ENCODE measurements at places on chromosomes 13 and 19.

DNA sequence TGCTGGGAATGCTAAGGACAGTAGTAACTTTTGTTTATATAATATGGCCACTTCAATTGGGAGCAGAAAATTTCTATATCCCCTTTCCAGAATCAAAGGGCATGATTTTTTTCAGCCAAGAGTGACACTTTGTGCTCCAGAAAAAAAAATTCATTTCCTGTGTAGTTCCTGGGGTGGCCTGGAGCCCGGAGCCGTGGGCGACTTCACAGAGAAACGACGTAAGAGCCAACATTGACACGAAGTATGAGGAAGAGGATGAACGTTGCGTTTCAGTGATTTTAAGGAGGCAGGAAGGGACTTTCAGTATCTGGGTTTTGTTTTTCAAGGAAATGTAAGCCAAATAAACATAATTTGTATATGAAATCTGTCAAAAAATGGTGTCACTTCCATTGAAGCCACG is 187.6 kb downstream of the STK24 start:
- no peak for DNase-seq

GRCh38 chr13:47139519-47139918 is 242.7 kb upstream of the HTR2A start:
- DNase-seq: no peak

- DNase-seq: no peak
These were observed 82.4 kb upstream of the IRS2 start for GRCh38 chr13:109868578-109869311.

- DNase-seq: no peak
These were observed 202.9 kb downstream of the USP12 start for GRCh38 chr13:26968431-26969341.

DNA sequence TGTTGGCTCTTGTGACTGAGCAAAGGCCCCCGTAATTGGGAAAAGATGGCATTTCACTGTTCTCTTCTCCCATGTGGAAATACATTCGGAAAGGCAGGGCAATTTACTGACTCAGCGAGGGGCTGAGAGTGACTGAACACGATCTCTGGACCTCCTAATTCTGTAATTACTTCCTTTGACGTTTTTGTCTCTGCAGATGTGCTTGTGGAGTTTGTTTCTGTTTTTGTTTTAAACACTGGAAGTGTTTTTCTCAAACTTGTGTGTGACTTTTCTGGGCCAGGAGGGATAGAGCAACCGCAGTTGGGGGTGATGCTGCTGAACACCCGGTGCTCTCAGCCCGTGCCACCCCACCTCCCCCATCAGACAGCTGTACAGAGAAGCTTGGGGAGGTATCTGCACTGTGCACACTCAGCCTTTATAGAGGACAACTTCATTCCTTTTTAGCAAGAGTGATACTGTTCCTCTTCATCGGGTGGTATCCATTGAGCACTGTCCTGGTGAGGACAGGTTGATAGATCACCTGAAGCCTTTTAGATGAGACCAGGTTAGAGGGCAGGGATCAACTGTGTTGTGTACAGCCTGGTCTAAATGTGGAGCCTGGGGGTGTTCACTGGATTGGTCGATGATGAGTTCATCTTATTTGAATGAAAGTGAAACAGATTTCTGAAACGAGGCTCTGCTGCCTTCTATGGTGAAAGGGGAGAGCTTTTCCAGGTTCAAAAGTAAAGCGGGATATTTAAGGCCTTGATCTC is 117.4 kb downstream of the ESD start:
- peak; percentile 70 for DNase-seq

DNA sequence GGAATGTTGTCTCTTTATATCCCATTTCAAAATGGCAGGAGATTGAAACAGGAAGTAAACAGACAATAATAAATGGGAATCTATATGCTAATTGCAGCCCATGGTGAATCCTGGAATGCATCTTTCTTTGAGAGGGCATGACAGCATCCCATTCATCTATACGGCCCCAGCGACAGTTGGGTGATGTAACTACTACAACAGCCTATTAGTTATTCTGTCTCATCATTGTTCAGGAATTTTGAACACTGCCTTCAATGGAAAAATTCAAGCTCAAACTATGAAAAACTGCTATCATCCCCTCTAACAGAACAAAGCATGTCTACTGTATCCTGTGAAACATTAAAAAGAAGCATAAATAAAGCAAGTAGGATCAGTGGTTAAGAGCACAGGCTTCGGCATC is 262.1 kb downstream of the DCT start:
- DNase-seq: peak; percentile 31

- DNase-seq: no peak
These were observed 27.5 kb downstream of the ZNF266 start for GRCh38 chr19:9407827-9408226.

- DNase-seq: no peak
These were observed 181.3 kb downstream of the KDM4B start for GRCh38 chr19:5149932-5150901.

- DNase-seq: no peak
These were observed 20.0 kb upstream of the GPR18 start for GRCh38 chr13:99278200-99278599.

GRCh38 chr13:109476001-109476400 is 310.4 kb downstream of the IRS2 start:
- no peak for DNase-seq

- peak; percentile 44 for DNase-seq
These were observed 126.0 kb downstream of the PCCA start for GRCh38 chr13:100214886-100215285.

- DNase-seq: no peak
These were observed 10.0 kb downstream of the LRFN3 start for GRCh38 chr19:35946203-35946602.

- peak; percentile 24 for DNase-seq
These were observed at the start of gene C5AR2 for GRCh38 chr19:47331931-47332547. Gene C5AR2, plus strand, starts transcription at chr19:47332175. Its CDS starts 8,625 bp downstream, at chr19:47340800.

GRCh38 chr13:50078895-50079654 is 63.8 kb downstream of the KCNRG start:
- no peak for DNase-seq

DNA sequence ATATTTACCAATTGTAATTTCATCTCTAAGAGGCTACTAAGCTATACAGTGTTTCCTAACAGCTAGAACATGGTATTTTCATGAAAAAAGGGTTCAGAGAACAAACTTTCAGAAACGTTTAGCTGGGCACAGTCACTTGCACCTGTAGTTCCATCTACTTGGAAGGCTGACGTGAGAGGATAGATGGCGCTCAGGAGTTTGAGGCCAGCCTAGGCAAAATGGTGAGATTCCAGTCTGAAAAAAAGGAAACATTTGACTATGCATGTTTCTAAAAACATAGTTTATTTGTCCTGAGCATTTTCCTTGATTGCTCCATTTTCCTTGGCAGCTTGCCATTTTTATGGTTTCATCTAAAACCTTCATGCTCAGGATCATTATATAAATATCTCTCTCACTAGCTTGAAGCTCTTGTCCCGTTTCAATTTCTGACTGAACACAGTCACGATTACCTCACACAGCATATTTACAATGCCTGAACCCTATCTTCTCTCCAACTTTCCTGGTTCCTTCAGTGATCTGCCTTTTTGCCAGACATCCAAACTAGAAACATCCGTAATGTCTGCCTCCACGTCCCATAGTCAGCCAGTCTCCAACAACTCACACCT is 200.8 kb downstream of the RGCC start:
- peak; percentile 51 for DNase-seq

GRCh38 chr13:41224113-41225110 is 30.0 kb upstream of the KBTBD7 start:
- DNase-seq: peak; percentile 88

- DNase-seq: no peak
These were observed 3.5 kb upstream of the ZNF787 start for GRCh38 chr19:56124578-56124977.

DNA sequence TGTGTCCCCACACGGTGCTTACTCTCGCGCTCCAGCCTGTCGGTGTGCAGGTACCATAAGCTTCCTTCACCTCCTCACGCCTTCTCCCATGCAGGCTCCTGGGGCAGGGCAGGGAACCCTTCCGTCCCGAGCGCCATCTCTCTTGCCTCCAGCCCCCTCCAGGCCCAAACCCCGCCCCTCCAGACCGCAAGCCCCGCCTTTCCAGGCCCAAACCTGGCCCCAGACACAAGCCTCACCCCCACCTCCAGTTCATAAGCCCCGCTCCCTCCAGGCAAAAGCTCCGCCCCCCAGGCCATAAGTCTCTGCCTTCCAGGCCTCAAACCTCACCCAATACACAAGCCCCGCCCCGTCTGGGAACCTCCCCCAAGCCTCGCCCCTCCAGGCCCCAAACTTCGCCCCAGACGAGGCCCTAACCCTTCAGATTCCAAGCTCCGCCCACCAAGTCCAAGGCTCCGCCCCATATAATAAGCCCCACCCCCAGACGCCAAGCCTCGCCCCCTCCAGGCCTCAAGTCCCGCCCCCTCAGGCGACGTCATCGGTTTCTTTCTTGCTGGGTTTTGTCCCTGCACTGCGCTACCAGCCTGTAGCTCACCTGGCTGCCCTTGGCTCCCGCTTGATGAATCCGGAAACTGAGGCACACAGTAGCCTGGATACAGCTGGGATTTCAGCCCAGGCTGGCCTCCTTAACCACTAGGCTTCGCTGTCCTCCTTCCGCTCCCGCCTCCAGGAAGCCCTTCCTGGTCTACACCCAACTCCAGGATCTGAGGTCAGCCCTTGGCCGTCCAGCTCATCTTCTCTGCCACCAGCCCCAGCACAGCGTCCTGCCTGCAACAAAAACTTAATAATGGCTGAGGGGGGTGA is 16.1 kb downstream of the MKNK2 start:
- DNase-seq: no peak

- DNase-seq: no peak
These were observed 63.2 kb downstream of the CCDC70 start for GRCh38 chr13:51924756-51925544.

GRCh38 chr19:14496834-14497227 is 904 bp upstream of the GIPC1 start:
- no peak for DNase-seq

- DNase-seq: no peak
These were observed 27.7 kb downstream of the SAE1 start for GRCh38 chr19:47158367-47158791.

DNA sequence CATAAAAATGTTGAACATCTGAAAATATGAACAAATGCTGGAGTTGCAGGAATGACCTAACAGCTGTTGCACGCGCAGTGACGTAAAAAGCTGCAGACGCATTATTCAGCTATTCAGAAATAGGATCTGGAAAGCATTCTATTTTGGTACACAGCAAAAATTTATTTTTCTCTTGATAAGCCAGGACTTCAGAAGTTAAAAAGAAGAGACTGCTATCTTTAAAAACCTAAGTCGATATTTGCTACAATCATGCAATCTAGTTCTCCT is 36.9 kb upstream of the STARD13 start:
- peak; percentile 85 for DNase-seq

DNA sequence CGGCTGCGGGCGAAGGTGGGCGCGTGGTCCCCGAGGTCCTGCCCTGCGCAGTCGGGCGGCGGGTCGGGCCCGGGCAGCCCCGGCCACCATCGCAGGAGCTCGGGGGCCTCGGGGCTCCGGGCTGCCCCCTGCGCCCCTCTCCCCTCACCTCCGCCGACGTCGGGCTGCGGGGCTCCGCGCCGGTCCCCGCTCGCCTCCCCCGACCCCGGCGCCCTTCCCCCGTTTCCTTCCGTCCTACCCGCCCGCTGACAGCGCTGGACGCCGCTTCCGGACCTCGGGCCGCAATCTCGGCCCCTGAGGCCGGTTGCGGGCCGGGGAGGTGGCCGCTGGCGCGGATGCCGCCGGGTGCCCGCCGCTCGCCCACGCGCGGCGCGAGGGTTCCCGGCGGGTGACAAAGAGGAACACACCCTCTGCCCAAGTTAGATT is 720 bp downstream of the FARP1 start:
- DNase-seq: peak; percentile 20

DNA sequence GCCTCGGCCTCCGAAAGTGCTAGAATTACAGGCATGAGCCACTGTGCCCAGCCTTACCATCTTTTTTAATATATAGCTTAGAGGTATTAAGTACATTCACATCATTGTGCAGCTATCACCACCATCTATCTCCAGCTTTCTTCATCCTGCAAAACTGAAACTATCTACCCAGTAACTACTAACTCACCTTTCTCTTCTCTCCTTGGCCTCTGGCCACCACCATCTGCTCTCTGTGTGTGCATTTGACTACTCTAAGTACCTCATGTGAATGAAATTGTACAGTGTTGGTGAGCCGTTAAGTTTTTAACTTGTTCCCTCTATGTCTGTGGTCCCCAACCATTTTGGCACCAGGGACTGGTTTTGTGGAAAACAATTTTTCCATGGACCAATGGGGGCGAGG is 56.1 kb downstream of the CDK8 start:
- no peak for DNase-seq

DNA sequence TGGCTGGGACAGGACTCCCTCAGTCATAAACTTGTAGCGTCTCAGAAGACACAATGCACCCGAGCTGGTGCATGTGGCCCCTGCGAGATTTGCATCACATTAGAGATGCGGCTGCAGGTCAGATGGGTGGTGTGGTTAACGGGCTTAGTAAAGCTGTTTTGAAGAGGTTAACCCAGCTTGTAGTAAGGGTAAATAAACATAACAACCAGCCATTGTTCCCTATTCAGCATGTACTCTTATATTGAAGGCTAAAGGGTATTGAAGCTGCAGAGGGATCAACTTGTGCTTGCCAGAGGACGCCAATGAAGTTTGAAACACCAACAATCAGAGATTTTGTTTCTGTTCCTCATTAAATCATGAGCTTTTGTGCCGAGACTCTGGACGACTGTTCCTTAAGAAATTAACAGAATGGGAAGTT is 79.4 kb downstream of the ZIC5 start:
- DNase-seq: no peak

GRCh38 chr19:44722131-44723121 is 23.5 kb downstream of the CEACAM16 start:
- no peak for DNase-seq

DNA sequence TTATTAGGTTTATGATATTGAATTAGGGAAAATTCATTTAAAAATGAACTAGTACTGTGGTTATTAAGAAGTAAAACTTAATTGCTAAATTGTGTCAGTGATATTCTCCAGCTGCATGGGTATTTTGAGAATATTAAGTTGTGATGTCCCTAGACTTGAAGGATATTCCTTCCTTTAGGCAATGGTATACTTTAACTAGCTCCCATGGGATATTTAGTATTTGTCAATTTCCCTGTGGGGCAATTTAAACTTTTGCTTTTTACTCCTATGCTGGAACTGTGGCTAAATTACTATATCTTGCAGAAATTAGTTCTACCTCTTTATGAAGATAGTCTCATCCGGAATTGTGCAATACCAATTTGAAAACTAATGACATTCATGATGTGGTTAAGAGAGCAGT is 151.6 kb upstream of the CSNK1A1L start:
- DNase-seq: no peak

All from AG10803 (cell line).